ENCODE measurements at places on chromosomes 16 and 17.
A peak's percentile ranks its signal among the peaks of the same experiment; 100 is the strongest.

DNA sequence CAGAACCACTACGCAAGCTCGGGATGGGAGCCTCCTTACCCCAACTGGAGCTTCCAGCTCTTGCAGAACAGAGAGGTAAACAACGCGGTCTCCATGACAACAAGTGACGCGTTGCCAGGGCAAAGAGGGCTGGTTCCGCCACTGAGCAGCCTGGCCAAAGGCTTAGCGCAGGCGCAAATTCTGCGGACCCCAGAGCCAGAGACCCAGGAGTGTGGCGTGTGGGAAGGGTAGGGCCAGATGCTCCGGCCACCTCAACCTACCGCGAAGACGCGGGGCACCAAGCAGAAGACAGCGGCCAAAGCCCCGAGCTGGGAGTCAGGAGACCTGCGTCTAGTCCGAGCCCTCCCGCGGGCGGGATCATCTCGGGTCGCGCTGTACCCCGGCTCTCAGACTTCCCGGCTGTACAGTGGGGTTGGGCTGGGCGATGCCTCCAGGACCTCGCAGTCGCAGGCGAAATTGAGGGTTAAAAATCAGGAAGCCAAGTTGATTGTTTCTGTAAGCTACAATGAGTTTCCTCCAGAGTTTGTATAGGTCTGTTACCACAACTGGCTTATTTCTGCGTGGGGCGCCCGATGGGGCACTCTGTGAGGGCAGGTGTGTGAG lies at the start of gene TEKT1:
TEKT1 (minus strand) TSS at position 69 of the 603 bp plus-strand sequence. CDS start 1,353 bp downstream, outside the sequence.
- DNase-seq = peak; percentile 60

DNA sequence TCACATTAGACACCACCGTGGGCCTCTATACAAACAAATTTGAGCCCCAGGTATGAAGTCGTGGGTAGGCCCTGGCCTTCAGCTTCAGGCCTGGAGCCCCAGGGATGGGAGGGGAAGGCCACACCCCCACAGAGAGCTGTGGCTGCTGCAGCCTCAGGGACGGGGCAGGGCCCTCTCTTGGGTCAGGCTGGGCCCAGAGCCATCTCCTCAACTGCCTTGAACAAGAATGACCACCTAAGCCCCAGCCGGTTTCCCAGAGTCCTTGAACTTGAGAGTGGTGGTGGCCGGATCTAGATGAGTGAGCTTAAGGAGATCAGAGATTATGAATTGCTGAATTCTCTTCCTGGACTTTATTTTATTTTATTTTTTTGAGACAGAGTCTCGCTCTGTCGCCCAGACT lies 18.6 kb downstream of the SCNN1B start:
- DNase-seq = no peak

DNA sequence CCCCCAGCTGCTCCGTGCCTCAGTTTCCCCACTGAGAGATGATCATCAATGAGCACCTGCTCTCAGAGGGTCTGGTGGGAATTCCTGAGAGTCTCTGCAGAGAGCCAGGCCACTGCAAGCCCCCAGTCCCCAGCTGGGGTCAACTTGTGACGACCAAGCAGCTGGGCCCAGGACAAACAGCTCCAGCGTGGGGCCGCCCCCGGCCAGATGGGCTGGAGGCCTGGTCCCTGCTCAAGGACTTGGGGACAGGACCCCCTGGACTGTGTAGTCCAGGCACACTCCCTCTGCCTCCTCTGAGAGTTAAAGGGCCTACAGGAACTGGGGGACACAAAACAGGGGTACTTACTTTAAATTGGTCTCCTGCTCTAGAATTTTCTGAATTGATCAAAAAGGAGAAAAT lies 16.6 kb upstream of the AATK start:
- DNase-seq = no peak

DNA sequence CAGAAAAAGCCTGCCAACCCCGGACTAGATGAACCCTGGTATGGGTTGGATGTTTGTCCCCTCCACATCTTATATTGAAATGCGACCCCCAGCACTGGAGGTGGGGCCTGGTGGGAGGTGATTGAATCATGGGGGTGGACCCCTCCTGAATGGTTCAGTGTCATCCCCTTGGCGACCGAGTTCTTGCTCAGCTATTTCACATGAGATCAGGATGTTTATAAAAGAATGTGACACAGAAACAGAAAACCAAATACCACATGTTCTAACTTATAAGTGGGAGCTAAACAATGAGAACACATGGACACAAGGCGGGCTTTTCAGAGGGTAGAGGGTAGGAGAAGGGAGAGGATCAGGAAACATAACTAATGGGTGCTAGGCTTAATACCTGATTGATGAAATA lies 576.0 kb upstream of the HSBP1 start:
- DNase-seq = no peak

DNA sequence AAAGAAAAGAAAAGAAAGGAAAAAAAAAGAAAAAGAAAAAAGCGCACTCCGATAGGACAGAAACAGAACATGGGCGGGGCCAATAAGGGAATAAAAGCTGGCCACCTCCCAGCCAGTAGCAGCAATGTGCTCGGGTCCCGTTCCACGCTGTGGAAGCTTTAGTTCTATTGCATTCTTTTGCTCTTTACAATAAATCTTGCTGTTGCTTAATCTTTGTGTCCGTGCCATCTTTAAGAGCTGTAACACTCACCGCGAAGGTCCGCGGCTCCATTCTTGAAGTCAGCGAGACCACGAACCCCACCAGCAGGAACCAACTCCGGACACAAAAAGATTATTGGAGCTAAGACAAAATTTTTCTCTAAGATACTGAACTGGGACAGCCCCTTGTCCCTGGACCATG lies 3.1 kb upstream of the ARL5C start:
- DNase-seq = no peak

All from NCI-H226 (cell line).